Activated CD4-positive, CD25-positive, alpha-beta regulatory T cell treated with anti-CD3 and anti-CD28 coated beads, Interleukin-2, amount 50 U/mL, for 16 hours (primary cell): ENCODE measurements at places on chromosomes 1 and 21.

- no peak for DNase-seq
These were observed 253.8 kb downstream of the KAZN start for GRCh38 chr1:14852291-14852690.

DNA sequence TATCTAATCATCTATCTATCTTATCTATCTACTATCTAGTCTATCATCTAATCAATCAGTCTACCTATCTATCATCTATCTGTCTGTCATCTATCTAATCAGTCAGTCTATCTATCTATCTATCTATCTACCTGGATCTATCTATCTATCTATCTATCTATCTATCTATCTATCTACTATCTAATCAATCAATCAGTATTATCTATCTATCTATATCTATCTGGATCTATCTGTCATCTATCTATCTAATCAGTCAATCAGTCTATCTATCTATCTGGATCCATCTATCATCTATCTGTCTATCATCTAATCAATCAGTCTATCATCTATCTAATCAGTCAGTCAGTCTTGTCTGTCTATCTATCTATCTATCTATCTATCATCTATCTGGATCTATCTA lies 26.9 kb upstream of the C1orf174 start:
- no peak for DNase-seq

DNA sequence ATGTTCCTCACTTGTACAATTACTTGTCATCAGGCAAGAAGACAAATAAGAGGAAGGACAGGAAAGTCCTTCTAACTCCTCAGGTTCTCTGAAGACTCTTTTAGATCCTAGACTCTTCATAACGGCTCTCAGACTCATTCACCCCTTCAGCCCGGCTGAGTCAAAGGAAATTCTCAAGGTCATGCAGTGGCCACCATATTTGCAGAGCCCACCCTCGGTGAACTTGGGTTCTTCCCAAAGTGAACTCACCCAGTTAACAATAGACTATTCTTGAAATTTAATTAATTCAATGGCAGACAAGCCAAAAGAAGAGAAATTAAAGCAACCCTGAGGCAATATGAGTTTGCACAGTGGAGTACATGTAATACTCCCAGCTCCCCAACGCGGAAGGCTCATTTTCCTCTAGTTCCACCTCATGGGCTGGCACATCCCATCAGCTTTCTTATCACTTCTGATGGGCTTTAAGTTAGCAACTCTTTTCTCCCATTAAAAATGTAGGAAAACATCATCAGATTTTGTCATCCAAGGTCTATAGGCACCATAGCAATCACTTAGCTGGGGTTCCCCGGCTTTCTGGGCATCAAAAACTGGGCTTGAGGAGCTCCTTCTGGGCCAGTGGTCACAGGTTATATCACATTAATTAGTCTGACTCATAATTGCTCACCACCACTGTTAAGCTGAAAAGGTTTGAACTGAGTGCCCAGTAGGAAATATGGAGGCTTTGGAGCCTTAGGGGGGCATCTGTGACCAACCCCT lies 27.8 kb upstream of the TIAM1 start:
- no peak for DNase-seq

GRCh38 chr1:100847361-100848082 lies 47.1 kb downstream of the EXTL2 start:
- DNase-seq: no peak

DNA sequence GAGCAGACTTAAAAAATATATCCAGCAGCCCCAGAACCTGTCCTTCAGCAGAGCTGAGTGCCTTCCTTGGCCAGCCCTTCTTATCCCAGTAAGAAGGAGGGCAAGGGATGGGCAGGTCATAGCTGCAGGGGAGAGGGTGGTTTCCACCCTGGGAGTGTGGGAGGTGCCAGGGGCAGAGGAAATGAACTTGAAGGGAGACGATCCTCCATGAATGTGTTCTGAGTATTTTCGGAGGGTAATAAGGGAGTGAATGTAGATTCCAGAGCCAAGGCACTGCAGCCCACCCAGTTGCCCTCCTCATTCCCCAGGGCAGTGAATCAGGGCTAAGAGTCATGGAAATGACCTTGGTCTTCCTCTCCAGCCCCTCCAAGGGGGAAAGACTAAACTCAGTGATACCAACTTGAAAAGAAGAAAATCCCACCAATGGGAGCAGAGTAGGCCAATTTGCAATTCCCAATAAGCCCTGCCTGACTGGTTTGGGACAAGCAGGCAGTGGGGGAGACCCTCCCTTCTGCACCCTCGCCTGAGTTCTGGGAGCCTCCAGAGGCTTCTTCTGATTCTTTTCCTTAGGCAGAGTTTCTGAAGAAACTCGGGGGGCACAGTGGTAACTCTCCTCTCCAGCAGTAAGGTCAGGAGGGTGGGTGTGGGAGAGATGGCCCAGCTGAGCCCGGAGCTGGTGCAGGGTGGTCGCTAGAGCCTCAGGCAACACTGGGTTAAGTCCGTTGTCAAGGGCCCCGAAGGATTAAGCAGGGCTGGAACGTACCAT lies 4.2 kb downstream of the MYOG start:
- DNase-seq: no peak

DNA sequence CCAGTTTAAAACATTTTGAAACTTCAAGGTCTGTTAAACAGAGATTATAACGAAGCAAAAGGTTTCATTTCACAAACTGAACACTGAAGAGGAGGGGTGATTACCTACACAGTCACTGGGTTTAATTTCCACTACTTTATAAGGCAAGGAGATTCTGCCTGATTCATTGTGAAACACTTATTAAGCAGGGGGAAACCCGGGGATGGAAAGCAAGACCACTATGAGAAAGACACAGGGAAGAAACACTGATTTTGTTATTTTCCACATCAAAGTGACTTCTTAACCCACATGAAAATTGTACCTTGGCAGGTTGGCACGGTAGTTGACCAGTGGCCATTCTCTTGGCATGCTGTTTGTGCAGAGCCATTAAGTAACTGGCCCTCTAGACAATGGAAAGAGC lies 8.1 kb upstream of the F5 start:
- no peak for DNase-seq

- DNase-seq: no peak
These were observed 134.8 kb upstream of the KIF26B start for GRCh38 chr1:245019910-245020486.

- no peak for DNase-seq
These were observed 7.8 kb downstream of the PODN start for GRCh38 chr1:53069663-53070327.

DNA sequence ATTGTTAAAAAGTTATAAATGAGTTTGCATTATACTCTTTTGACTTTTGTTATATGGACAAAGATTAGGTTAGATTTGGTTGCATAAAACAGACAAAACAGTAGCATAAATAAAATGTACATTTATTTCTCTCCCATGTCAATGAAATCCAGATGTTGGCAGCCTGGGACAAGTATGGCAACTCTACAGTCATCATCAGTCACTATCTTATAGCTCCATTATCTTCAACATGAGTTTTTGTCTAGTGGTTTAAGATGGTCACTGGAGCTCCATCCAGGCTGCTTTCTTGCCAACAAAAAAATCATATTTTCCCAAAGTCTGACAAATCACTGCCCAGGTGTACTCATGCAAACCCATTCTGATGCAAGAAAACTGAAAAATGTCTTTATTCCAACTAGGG lies 83.8 kb downstream of the CD58 start:
- DNase-seq: no peak

GRCh38 chr1:244674446-244674845 lies 21.5 kb downstream of the DESI2 start:
- no peak for DNase-seq

DNA sequence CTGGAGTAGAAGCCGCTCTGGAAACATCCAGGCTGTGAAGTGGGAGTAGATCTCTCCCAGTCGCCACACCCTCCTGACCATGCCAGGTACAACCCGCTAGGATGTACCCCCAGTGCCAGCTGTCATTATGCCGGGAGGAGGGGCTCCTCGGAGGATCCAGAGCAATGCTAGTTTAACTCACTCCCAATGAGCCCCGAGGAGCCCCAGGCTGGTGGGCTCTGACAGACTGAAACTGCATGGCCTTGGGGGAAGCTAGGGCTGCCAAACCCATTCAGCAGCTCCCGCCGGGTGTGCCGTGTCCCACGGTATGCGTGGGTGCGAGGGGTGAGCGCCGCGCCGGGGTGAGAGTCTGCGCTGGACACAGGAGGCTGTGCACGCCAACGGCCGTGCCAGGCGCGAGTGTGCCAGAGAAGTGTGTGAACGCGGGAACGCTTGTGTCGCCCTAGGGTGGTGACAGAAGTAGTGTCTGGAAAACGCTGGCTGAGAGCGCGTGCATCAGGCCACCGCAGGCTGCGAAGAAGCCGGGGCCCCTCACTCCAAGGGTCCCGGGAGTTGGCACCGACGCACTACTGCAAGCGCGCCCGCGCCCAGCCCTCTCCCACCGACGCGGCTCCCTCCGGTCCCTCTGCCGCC lies 177.1 kb upstream of the EDN2 start:
- DNase-seq: no peak

DNA sequence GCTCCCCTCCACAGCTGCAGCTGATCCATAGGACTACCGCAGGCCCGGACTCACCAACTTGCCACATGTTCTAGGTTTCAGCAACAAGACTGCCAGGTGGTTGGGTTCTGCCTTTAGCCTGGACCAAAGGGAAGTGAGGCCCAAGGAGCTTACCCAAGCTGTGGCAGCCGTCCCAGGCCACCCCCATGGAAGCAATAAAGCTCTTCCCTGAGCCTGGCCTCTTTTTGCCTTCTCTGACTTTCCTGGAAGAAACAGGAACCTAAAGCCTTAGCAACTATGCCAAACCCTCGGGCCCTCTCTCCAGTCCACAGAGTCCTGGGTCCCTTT lies 2.7 kb upstream of the ARTN start:
- DNase-seq: no peak

DNA sequence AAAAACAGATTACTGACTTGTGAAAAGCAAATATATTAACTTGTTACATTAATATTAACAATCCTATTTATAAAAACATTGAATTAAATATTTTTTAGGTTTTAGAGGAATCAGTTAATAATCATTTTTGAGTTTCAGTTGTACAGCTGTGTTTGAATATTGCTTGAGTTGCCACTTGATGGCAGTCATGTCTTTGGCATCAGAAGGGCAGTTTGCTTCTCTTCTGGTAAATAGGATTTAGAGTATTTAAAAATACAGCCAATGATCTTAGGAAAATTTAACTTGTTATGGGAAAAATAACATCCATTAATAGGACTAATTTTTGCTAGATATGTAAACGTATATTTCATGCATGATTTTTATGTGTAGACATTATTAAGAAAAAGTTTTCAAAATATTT lies 234.1 kb downstream of the NCAM2 start:
- no peak for DNase-seq

GRCh38 chr1:36326499-36326898 lies 3.1 kb upstream of the EVA1B start:
- no peak for DNase-seq

DNA sequence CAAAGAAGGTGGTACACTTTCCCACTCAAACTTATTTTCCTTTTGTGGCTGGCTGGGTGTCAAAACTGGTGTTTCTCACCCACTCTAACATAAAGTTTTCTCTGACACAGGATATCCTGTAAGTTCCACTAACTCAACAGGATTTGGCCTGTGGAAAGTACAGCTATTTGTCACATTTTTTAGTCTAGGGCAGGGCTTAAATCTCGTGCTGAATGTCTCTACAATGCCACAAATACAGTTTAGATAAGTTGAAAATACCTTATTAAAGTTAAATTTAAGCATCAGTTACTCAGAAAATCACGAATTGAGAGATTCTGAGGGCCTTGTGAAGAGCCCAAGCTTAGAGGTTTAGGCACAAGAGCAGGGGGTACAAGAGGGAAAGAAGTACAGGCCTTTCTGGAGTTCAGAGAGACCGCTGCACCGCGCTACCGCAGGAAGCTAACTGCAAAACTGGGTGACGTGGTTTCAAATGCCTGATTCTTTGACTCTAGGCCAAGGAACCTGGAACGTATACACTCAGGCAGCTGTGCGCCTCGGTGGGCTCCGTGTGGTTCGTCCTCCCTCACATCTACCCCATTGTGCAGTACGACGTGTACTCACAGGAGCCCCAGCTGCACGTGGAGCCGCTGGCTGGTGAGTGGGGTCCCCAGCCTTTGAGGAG lies 23.4 kb upstream of the PWP2 start:
- no peak for DNase-seq

GRCh38 chr1:172882791-172883386 lies 167.9 kb downstream of the TNFSF18 start:
- DNase-seq: no peak

DNA sequence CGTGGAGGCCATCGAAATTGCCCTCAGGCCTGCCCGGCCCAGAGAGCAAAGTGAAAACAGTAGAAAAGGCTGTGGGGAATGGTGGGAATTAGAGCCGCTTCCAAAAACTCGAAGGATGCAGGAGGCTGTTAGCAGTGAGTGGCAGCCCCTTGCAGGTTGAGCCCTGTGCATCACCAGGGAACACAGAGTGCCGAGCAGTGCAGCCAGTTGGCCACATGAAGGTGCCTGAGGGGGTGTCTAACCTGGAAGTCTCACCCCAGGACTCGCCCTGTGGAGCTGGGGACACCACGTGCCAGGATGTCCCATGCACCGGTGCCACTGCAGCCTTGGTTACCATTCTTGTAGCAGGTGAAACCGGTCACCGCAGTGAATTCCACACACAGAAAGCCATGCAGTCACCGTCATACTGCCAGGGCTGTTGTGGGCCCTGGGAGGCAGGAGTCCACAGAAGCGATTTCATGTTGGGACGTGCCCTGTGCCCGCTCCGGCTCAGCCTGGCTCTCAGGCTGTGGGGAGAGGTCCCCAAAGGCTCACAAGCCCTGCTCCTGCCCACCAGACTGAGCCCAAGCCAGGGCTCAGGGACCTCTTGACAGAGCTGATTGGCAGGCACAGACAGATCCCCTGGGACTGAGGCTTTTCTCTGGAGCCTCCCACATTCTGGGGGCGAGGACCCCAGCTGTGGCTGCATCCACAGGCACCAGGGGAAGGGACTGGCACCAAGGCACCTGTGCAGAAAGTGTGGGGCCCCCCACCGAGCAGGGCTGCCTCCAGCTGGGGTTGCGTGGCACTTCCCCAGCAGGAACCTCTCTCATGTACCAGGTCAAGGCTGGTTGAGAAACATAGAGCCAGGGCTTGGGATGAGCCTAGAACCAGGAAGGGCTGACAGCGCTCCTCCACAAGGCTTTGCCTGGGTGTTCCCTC lies 16.7 kb upstream of the ACTRT2 start:
- DNase-seq: no peak

- no peak for DNase-seq
These were observed 81.1 kb downstream of the PGM1 start for GRCh38 chr1:63674238-63674864.

GRCh38 chr1:185957441-185958363 lies 223.5 kb downstream of the HMCN1 start:
- DNase-seq: no peak

GRCh38 chr1:18939398-18940302 lies 16.8 kb downstream of the IFFO2 start:
- no peak for DNase-seq

DNA sequence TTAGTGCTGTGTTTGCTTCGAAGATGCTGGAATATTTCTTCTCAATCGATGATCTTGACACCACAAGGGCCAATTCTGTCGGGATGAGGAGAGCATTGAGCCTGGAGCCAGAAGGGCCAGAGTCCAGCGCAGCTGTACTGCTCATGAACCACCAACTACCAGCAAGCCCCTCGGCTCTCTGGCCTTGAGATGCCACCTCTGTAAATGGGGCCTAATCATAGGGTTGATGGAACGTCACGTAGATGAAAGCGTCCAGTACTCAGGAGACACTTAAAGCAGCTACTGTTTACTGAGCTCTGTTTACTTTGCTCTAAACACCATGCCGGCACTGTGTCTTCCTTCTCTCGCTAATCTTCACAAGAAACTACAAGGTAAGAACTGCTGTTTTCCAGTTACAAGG lies 26.3 kb downstream of the CCDC185 start:
- no peak for DNase-seq
